ENCODE measurements at places on chromosomes 11 and 22.

DNA sequence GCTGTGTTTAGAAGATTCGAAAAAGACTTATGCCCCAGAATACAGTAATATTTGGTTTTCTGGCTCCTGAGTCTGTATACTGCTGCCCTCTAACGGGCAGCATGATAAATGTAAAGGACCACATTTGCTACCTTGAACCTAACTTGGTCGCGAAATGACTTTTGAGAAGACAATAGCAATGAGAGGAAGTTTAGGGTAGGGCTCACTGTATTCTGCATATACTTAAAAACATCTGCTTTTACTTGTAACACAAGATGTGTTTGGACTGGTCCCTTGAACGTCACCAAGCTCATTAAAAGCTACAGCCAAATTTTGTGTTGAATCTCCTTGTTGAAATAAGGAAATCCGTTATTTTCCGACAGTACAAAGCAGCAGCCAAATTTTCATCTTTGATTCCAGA is 309.1 kb downstream of the SWAP70 start:
- DNase-seq: peak; percentile 13

GRCh38 chr11:16346975-16347374 is 9.4 kb downstream of the SOX6 start:
- DNase-seq: no peak

DNA sequence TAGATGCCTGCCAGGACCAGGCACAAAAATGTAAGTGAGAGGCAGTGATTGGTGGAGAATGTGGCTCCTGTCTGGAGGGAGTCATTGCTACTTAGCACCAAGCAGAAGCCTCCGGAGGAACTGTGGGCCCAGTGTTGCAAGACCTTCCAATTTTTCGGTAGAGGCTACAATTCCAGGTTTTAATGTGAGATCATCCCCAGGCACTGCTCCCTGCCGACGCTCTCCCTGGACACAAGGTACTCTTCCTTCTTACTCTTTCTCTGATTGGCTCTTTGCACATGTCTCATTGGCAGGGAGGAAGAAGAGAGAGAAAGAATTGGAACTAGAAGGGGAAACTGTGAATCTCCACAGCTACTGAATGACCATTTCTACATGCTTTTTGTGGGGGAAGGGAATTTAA is 53.7 kb upstream of the EP300 start:
- DNase-seq: no peak

DNA sequence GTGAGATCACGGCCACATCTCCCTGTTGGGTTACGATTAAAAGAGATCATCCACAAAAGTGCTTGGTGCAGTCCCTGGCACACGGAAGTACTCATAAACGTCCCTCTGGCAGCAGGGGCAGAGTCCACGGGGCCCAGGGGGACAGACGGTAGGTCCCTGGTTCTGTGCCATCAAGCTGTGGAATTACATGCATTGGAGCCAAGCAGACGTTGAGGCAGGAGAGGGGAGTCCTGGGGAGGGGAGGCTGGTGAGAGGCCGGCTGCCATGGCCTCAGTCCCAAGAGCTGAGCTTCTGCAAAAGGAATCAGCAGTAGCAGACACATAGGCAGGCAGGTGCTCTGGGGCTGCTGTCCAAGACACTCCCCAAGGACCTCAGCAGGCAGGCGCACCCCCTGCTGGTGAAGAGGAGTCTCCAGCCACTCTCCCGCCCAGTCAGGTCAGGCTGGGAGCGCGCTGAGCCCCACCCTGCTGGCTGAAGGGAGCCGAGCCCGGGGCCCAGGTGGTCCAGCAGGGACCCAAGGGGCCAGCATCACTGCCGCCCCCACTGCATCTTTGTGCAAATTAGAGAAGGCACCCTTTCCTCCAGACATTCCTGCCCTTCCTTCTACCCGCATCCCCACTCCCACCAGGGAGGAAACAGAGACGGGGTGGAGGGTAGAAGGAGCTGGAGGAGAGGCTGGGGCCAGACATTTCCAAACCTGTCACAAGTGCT is 7.6 kb upstream of the KCTD17 start:
- no peak for DNase-seq

GRCh38 chr22:38554281-38554680 is 15.7 kb downstream of the DMC1 start:
- DNase-seq: no peak

DNA sequence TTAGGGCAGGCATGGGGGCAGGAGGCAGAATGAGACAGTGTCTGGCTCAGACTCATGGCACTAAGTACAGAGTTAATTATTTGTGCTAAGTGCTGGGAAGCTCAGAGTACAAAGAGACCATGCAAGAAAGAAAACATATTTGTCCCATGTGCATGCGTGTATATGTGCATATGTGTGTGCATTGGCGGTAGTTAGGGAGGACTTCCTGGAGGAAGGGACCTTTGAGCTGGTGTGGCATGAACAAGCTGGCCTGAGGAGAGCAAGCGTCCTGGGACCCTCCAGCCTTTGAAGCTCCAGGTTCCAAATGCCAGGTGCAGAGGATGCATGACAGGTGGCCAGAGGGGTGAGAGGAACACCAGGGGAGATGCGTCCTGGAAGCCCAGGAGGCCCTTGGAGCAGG is 6.1 kb downstream of the FBLN1 start:
- DNase-seq: no peak

DNA sequence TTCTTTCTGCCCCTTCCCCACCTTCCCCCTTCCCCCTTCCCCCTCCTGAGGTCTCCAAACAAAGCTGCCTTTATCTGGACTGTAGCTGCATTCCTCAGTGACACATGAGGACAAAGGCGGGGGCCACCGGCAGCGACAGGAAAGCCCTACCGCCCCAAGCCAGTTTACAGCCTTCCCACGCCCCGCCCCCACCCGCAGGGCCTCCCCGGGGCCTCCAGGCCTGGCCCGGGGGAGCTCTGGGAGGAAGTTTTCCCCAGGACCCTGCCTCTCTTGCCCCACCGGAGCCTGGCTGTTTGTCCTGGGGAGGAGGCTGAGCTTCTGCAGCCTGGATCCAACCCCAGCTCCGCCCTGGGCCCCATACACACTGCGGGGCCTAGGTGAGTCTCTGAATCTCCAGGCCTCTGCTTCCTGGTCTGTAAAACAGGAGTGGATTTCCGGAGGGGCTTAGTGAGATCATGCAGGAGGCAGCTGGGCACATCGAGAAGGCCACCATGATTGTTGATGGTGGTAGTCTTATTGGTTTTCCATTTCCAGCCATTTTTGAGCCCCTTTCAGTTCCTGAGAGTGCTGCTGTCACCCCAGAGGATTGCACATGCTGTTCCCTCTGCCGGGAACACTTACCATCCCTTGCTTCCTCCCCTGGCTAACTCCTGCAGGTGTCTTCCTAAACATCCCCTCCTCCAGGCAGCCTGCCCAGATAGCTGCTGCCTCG is 130.7 kb downstream of the MN1 start:
- DNase-seq: no peak

DNA sequence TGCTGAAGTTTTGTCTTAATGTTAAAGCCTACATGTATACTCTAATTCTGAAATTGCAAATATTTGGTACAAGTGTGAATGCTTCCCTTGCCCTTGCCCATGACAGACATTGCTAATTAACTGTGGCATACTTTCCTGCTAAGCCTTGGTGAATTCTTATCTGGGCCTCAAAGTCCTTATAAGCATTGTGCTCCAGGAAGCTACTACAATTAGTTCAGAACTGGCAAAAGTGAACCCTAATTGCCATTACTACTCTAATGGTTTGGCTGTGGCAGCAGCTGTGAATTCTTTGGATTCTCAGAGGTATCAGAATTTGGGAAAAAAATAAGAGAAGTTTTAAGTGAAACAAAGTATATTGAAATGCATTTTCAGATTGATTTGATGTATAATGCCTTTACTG is 24.3 kb downstream of the EMSY start:
- DNase-seq: no peak
